ENCODE measurements at places on chromosomes 12 and 14.

DNA sequence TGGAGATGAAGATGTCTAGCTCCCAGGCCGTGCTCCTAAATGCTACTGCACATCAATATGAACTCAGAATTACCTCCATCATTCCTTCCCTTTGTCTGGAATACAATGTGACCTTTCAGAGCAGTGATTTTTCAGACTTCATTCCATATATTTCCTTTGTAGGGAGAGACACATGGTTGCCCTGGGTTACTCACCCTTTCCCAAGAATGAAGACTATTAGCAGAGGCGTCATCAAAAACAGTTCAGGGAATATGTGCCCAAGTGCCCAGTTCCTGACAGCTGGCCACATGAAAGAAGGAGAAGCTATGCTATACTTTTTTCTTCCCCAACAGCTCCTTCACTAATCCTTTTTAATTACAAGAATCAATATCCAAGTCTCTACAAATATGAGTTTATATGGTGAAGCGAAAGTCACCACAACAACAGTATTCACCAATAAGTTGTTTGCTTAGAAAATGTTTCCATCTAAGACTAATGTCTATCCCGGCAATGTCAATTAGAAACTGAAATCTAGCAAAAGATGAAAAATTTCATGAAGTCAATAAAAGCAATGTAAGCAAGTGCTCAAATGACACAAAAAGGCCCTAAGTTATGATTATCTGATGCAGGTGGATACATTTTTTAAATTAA is 17.8 kb downstream of the NELL2 start:
- DNase-seq: no peak

- peak; percentile 23 for DNase-seq
Measured at GRCh38 chr14:59189091-59189785, 771 bp downstream of the DAAM1 start.

GRCh38 chr14:76876076-76876475 is 49.9 kb downstream of the LRRC74A start:
- DNase-seq: peak; percentile 24

GRCh38 chr12:4211372-4211771 is 62.2 kb upstream of the CCND2 start:
- no peak for DNase-seq

GRCh38 chr14:79167957-79168356 is 997.8 kb downstream of the NRXN3 start:
- no peak for DNase-seq

GRCh38 chr12:12460935-12461922 is 101.4 kb downstream of the DUSP16 start:
- no peak for DNase-seq

GRCh38 chr12:25417071-25417470 is 136.0 kb downstream of the LMNTD1 start:
- no peak for DNase-seq

DNA sequence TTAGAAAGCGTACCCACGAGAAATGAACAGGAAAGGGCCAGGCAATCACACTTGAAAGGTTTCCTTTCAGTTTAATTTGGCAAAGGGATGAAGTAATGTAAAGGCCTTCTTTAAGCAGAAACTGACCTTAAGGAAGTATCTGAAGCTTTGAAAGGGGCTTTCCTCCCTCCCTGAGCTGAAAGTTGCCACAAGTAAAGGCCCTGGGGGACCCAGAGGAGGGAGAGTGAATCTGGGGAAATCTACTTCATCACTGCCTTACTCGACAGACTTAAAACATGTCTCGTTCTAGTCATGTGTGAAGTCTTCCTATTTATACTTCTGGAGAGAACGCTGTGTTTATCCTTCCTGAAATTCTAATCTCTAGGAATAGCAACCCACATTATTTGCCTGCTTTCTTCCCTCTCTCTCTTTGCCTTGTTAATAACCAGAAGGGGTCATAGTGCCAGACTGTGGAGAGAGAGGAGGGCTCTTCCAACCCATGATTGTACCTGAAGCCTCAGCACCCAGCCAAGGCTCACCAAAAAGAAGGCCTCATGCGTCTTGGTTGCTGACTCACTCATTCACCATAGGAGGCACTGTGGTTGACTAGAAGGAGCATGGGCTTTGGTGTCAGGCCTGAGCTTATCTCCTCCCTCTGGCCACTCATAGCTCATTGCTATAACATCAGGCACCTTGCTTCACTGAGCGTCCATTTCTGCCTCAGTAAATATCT is 10.2 kb upstream of the GPX2 start:
- DNase-seq: no peak

DNA sequence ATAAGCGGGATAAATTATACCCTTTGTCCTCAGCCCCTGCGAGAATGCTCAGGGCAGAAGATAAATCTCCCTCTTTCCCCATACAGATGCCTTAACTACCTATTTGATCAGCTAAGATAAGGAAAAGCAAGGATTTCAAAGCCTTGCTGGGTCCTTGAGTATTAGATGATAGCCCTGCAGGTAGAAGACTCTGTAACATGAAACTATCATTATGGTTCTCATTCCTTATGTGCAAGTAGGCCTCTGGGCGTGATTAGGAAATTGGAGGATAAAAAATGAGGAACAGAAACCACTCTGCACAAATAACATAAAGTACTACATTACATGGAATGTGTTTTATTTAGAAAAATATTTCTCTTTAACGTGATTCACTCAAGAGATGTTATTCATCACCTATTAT is 14.5 kb upstream of the WDR89 start:
- no peak for DNase-seq

DNA sequence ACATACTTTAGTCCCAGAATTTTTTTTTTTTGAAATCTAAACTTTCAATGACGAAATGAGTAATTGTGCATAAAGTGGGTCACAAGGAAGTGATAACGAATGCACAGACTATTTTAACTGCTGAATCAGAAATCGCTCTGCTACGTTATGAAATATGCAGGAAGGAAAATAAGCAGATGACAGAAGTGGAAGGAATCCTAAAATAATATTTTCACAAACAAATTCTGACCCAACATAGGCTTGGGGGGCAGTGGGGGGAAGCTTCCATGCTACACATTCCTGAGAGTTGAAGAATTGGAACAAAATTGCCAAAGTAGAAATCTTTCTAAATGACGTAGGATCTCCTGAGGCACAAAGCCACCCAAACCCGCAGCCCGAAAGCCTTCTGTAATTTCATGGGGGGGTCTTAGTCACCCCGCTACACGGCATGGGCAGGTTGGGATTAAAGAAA is 89.6 kb downstream of the ARF6 start:
- DNase-seq: no peak

- no peak for DNase-seq
Measured at GRCh38 chr12:94667031-94667540, 16.7 kb upstream of the TMCC3 start.

- no peak for DNase-seq
Measured at GRCh38 chr14:69910871-69911270, 31.7 kb downstream of the SMOC1 start.

- DNase-seq: no peak
Measured at GRCh38 chr12:94174576-94174975, 26.2 kb downstream of the PLXNC1 start.

GRCh38 chr12:64147011-64147631 is 75.0 kb downstream of the KICS2 start:
- no peak for DNase-seq

DNA sequence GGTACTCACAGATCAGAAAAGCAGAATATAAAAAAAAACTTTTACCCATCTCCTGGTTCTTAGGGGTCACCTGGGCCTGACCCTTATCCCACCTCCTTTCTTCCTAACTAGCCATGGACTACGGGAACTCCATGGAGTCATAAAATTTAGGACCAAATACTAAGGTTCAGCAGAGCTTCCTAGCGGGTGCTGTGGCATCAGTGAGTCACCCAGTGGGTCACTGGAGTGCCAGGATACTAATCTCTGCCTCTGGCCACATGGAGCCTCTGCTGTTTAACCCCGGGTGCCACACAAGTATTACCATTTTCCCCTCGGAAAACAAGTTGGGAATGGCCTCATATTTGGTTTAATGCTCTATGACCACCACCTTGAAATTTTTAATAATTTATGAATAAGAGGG is 6.9 kb downstream of the ZBTB39 start:
- DNase-seq: no peak

DNA sequence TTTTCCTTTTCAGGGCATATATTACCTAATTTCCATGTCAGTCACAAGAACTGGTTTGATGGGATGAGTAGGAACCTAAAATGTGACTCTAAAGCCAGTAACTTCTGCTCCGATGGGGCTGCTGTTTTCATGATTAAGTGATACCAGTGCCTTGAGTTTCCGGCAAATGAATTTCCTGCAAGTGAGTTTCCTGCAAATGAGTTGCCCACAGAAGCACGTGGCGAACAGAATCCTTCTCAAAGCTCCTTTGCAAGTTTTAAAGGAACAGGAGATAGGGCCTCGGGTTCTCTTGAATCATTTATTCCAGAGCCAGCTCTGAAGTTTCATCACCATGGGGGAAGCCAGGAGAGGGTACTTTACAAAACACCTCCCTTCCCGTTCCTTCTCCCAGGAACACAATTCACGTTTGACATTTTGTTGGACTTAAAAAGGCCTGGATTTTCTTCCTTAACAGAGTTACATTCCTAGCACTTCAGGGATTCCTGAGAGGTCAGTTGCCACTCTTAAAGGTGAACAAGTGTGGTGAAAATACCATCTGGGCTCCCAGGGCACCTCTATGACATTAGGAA is 2.2 kb upstream of the PPTC7 start:
- no peak for DNase-seq

DNA sequence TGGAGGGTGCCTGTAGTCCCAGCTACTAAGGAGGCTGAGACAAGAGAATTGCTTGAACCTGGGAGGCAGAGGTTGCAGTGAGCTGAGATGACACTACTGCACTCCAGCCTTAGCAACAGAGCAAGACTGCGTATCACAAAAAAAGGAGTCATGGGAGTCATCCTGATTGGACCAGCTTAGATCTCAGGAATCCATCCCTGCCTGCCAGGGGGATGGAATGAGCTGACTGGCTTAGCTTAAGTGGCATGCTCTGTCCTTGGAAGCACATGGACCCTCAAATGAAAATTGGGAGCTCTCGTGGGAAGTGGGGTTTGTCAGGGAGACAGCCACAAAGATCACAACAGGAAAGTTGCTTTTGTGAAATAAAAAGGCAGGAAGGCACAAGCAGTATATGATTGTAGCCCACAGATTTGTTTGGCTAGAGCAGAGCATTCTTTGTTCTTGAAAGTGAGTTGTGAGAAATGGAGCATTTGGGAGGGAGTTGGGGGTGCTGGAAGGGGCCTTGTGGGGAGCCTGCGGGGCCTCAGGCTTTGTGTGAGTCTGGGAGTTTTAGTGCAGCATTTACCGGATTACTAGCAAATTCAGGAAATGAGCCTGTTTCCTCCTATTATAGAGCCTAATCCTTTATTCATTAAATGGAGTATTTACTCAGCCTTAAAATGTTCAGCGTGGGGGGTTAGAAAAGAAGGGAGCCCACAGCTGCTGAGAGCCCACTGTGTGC is 30.7 kb downstream of the DGLUCY start:
- DNase-seq: no peak

GRCh38 chr14:94115631-94116030 is 5.1 kb downstream of the IFI27 start:
- no peak for DNase-seq

DNA sequence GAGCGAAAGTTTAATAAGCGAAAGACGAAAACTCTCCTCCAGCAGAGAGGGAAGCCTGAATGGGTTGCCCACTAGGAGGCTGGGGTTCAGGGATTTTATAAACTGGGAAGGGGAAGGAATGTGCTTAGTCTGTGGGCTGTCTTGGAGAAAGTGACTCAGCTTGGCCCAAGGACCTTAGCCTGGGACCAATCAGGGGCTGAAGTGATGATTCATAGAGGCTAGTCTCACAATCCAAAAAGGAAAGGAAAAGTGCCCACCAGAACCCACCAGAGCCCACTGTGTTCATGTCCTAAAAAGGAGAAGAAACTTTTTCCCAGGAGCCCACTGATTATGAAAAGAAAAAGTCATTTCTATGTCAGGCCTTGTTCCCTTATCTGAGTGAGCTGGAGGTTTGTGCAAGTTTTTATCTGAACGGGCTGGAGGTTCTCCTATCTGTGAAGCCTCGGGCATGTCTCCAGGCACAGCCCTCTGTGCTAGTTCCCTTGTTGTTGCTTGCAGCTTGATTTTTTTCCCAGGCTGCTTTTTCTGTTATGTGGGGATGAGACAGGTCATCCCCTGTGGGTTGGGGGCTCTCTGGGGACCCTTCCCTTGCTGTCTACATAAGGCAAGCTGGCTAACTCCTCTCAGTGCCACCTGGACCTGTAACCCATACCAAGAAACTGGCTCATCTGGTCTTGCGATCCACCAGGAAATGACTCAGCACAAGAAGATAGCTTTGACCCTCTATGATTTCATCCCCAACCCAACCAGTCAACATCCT is 8.3 kb upstream of the GOLGA5 start:
- no peak for DNase-seq

DNA sequence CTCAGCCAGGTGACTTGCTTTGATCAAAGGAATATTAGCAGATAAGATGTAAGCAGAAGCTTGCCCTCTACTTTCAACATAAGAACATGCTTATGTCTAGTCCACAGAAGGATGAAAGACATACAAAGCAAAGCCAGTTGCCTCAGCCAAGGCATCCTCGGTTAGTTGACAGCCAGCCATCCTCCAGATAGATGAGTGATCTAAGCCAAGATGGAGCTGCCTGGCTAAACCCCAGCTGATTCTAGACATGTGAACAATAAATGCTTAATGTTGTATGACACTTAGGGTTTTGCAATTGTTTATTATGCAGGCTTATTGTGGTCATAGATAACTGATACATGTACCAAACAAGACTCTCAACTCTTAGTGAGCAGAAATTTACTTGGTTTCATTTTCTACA is 157.6 kb upstream of the TMTC2 start:
- DNase-seq: no peak

DNA sequence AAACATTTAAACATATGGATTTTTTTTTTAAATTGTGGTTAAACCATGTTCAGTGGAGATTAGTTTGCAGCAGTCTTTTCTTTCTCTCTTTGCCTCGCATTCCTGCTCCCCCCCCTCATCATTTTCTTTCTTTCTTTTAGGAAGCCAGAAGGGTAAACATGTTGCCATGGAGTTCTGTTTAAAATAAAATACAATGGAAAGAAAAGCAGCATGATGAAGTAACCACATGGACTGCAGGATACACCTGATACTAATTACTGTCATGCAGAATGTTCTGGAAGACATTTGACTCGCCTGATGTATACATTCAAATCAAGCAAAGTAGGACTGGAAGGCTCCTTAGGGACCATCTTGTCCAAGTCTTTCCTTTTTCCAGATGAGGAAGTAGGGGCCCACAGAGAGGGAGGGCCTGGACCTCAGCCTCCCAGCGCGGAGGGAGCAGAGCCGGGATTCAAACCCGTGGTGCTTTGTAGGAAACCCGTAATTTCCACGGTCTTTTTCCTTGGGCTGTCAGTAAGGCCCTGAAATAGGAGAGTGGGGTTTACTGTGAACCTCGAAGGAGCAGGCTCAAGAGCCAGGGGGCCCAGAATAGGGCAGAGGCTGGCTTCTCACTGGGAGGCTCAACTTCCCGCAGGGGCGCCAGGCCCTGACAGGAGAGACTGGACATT is 2.4 kb upstream of the MEG3 start:
- DNase-seq: no peak

DNA sequence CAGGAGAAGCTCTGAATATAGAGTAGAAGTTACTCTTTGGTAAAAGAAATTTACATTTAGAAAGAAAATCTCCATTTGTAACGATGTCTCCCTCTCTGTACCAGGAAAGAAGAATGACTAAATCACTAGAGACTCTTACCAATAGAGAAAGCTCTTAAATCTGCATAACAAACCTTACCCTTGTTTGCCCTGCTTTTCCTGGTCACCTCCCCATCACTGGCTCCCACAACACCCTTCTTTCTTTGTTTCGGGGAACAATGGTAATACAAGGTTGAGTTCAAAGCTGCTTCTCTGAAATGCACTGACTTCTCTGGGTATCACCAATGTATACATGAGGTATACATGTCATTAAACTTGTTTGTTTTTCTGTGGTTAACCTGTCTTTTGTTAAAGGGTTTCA is 351.1 kb upstream of the FLRT2 start:
- DNase-seq: no peak

All from T-helper 1 cell (primary cell).